ENCODE measurements at places on chromosomes 3 and 15. TPM values are rescaled to one million over a fixed set of nuclear protein-coding genes. Genes with fewer than 3 reads are reported as not detected.

Gene FGF12
- 2.1 TPM for polyA plus RNA-seq

DNA sequence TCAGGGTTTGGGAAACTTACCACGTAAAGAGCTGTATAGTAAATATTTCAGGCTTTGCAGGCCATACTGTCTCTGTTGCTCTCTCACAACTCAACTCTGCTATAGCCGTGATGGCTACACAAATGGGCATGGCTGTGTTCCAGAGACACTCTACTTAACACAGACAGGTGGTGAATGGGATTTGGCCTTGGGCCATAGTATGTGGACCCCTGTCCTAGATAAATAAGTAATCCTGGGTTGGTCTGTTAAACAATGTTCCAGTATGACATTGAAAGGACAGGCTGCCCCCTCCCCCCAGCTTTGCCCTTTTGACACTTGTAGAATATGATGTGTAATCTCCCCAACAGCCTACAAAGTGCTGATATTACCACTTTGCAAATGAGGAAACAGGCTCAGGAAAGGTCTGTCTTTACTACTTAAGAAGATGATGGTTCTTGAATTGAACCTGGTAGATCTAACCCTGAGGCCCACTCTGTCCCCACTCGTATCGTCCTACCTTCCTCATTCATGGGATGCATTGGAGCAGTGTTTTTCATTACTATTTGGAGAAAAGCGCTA is 38.4 kb downstream of the SLCO3A1 start:
- no peaks in the 10 kb centered on the region for H3K27me3 ChIP-seq
- H3K4me3 ChIP-seq = no peak overlapping the region
- DNase-seq = no peak

GRCh38 chr15:33330931-33331330 is 20.2 kb downstream of the RYR3 start:
- H3K4me1 ChIP-seq = no peaks in the 10 kb centered on the region
- H3K36me3 ChIP-seq = no peaks in the 10 kb centered on the region
- H3K27ac ChIP-seq = no peak overlapping the region
- DNase-seq = no peak

GRCh38 chr15:56244038-56244810 is 545 bp upstream of the RFX7 start:
- H3K27me3 ChIP-seq = no peaks in the 10 kb centered on the region
- H3K36me3 ChIP-seq = no peaks in the 10 kb centered on the region
- H3K4me1 ChIP-seq = peaks cover 17% of the 10 kb centered on the region
- DNase-seq = peak; percentile 66

Gene CFAP100
- 0.45 TPM for polyA plus RNA-seq

GRCh38 chr3:73759297-73759711 is 134.6 kb upstream of the PDZRN3 start:
- H3K27me3 ChIP-seq = no peaks in the 10 kb centered on the region
- H3K4me1 ChIP-seq = peaks cover 26% of the 10 kb centered on the region
- peak overlapping the region; percentile 86 for H3K27ac ChIP-seq
- peak; percentile 89 for DNase-seq

Gene RASGRP1
- polyA plus RNA-seq = 2.9 TPM

GRCh38 chr15:100107151-100107550 is 234.6 kb downstream of the ADAMTS17 start:
- H3K27me3 ChIP-seq = no peaks in the 10 kb centered on the region
- DNase-seq = no peak
- peaks cover 5% of the 10 kb centered on the region for H3K4me1 ChIP-seq
- H3K4me3 ChIP-seq = no peak overlapping the region

GRCh38 chr3:82129221-82129801 is 367.9 kb upstream of the GBE1 start:
- H3K36me3 ChIP-seq = no peaks in the 10 kb centered on the region
- no peak overlapping the region for H3K4me3 ChIP-seq
- H3K27me3 ChIP-seq = no peaks in the 10 kb centered on the region
- no peak for DNase-seq

GRCh38 chr15:77819851-77820728 is 187.4 kb upstream of the LINGO1 start:
- H3K36me3 ChIP-seq = no peaks in the 10 kb centered on the region
- peak; percentile 78 for DNase-seq
- peaks cover 18% of the 10 kb centered on the region for H3K4me1 ChIP-seq

DNA sequence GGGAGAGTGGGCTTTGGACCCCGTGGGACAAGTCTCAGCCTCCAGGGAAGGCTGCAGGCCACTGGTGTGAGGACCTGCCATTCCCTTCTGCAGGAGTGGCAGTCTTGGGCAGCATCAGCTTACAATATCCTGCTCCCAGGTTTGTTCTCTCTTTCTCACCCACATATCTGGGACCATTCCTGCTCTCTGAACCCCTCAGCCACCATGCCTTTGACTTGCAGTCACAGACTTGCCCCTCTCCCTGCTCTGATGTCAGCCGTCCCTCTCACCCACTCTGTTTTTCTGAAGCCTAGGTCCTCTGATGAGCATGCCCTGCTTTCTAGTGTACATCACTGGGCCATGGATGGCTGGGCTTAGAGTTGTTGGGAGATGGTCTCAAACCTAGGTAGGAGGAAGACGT is 282.1 kb downstream of the EPHB1 start:
- DNase-seq = no peak
- H3K4me1 ChIP-seq = no peaks in the 10 kb centered on the region
- no peak overlapping the region for H3K4me3 ChIP-seq
- no peak overlapping the region for H3K27ac ChIP-seq

- H3K4me3 ChIP-seq = no peak overlapping the region
- H3K36me3 ChIP-seq = no peaks in the 10 kb centered on the region
- H3K27ac ChIP-seq = no peak overlapping the region
- no peaks in the 10 kb centered on the region for H3K4me1 ChIP-seq
- H3K27me3 ChIP-seq = peaks cover 3% of the 10 kb centered on the region
Observed at GRCh38 chr3:139732729-139733128, 55.0 kb upstream of the NMNAT3 start.

DNA sequence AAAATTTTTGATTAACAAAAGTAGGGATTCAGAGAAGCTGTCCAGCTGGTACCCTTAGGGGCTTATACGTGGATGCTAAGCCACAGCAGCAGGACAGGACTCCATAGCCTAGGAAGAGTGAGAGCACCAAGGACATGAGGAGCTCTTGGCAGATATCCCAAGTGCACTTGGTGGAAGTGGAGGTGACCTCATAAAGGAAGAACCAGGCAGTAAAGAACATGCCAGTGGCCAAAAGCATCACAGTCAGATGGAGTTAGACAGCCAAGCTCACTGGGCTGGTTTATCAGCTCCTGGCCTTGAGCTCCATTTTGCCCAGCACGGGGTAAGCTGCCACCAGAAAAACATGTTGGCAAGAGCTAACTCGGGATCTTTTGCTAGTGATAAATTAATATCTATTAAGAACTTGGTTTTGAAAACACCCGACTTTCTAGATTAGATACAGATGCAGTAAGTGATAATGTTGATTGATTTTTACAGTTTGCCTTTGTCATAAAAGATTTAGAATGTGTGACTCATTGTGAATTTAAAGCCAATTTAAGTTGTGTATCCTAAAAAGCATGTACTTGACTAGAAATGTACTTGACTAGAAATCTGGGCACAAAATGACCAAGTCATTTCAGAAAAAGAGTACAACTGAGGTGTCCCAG is 108.0 kb downstream of the CMSS1 start:
- no peak overlapping the region for H3K27ac ChIP-seq

GRCh38 chr3:73225991-73226390 is 164.5 kb downstream of the EBLN2 start:
- H3K4me1 ChIP-seq = no peaks in the 10 kb centered on the region
- H3K27me3 ChIP-seq = peaks cover 2% of the 10 kb centered on the region
- DNase-seq = no peak
- H3K27ac ChIP-seq = no peak overlapping the region
- no peak overlapping the region for H3K4me3 ChIP-seq

- H3K4me1 ChIP-seq = no peaks in the 10 kb centered on the region
- no peaks in the 10 kb centered on the region for H3K27me3 ChIP-seq
- no peaks in the 10 kb centered on the region for H3K36me3 ChIP-seq
- no peak for DNase-seq
Observed at GRCh38 chr3:111610189-111610588, 15.0 kb upstream of the ZBED2 start.

DNA sequence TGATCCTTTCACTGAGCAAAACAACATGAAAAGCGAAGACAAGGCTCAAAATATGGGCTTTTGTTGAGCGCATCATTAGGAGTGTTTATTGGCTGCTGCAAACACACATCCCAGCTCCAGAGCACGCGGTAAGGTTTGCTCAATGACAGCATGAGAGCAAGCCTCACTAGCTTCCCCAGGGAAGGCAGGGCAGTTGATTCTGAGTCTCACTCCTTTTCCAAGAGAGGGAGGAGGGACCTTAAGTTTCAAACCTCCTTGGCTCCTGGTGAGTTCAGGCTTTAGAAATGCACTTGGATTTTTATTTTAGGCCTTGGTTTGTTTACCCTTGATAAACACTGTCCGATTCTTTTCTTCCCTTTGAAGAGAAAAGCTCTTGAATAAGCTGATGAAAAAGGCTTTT is 69.1 kb upstream of the CACNA2D3 start:
- no peak for DNase-seq
- H3K27me3 ChIP-seq = peaks cover 6% of the 10 kb centered on the region
- H3K4me3 ChIP-seq = no peak overlapping the region
- no peak overlapping the region for H3K27ac ChIP-seq

DNA sequence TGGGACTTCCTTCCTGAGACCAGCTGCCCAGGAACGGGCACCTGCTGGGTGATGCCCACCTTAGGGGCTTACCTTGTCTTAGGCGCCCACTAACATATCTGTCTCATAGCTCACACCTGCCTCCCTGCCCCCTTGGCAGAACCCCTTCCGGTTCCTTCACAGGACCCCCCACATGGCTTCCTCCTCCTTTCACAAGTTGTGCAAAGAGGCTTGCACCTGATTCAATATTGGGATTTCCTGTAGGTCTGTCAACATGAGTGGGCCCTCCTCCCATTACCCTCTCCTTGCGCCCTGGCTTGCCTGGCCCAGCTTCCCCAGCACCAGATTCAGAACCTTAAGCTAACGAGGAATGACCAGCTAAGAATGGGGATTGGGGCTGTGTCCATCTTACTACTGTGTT is 633 bp downstream of the THPO start:
- H3K27ac ChIP-seq = no peak overlapping the region
- no peaks in the 10 kb centered on the region for H3K36me3 ChIP-seq
- no peak overlapping the region for H3K4me3 ChIP-seq
- H3K4me1 ChIP-seq = peaks cover 21% of the 10 kb centered on the region
- H3K27me3 ChIP-seq = peaks cover 51% of the 10 kb centered on the region
- no peak for DNase-seq

Gene ITGB5
- 60.9 TPM for polyA plus RNA-seq

DNA sequence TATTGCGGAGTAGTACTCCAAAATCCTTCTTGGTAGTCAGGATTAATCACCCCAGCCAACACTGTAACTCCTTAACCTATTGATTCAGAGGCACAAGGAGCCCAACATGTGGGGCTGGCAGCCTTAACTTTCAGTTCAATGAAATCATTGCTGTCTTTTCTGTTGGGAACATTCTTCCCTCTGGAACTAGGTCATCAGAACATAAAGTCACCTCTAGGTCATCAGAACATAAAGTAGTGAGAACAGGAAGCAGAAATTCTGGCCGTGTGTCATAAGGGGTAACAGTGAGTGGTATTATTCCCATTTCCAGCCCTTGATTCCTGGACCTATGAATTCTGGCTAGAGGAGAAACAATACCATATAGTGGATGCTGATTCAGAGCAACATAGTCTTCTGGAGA is 71.5 kb upstream of the TNIK start:
- H3K27ac ChIP-seq = no peak overlapping the region
- H3K4me1 ChIP-seq = no peaks in the 10 kb centered on the region
- DNase-seq = no peak
- H3K27me3 ChIP-seq = no peaks in the 10 kb centered on the region
- no peak overlapping the region for H3K4me3 ChIP-seq

Gene TMC3
- polyA plus RNA-seq = 6.2 TPM

- no peaks in the 10 kb centered on the region for H3K27me3 ChIP-seq
- no peaks in the 10 kb centered on the region for H3K36me3 ChIP-seq
- no peak overlapping the region for H3K4me3 ChIP-seq
- H3K27ac ChIP-seq = no peak overlapping the region
Observed at GRCh38 chr3:182092662-182093262, 381.0 kb downstream of the SOX2 start.

GRCh38 chr3:47491777-47492176 is 16.0 kb upstream of the SCAP start:
- H3K4me3 ChIP-seq = no peak overlapping the region
- DNase-seq = no peak
- no peaks in the 10 kb centered on the region for H3K27me3 ChIP-seq
- H3K4me1 ChIP-seq = no peaks in the 10 kb centered on the region

DNA sequence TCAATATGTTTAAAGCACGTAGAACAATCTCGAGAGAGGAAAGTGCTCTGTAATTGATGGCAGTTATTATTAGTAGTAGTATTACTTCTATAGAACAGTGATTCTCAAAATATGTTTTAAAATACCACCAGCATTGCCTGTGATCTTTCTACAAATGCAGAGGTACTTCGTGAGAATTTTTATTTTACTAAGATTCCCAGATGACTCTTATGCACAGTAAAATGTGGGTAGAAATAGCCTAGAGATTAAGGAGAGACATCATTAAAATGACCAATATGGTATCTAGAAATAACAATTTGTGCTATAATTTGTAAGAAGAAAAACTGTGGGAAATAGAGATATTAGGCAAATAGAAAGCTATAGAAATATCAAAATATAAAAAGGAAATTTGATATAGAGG is 157.9 kb downstream of the SUCNR1 start:
- no peak overlapping the region for H3K27ac ChIP-seq
- no peaks in the 10 kb centered on the region for H3K27me3 ChIP-seq
- DNase-seq = no peak

DNA sequence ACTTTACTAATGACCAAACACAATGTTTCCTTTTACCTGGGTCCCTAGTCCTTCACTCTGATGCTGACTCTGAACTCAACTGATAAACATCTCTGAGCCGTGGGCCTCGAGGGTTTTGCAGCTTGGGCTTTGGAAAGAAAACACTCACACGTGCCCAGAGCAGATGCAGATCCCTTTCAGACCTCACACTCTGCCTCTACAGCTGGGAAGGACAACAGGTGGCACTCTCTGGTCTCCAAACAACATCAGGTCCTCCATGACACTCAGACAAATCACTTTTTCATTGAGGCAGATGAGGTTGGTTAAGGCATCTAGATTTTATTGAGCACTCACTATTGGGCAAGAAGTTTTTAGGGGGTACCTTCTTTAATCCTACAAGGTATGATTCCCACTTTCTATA is 64.7 kb upstream of the NTRK3 start:
- H3K27me3 ChIP-seq = no peaks in the 10 kb centered on the region
- no peaks in the 10 kb centered on the region for H3K4me1 ChIP-seq
- H3K4me3 ChIP-seq = no peak overlapping the region
- H3K27ac ChIP-seq = no peak overlapping the region
- H3K36me3 ChIP-seq = no peaks in the 10 kb centered on the region

Gene CX3CR1
- polyA plus RNA-seq = 2.8 TPM

Gene CEMIP
- polyA plus RNA-seq = 2.5 TPM

Gene ADGRG7
- polyA plus RNA-seq = 56.1 TPM

GRCh38 chr15:40957581-40958051 is 4.3 kb downstream of the CHAC1 start:
- DNase-seq = no peak
- H3K27ac ChIP-seq = no peak overlapping the region
- no peaks in the 10 kb centered on the region for H3K36me3 ChIP-seq
- peaks cover 4% of the 10 kb centered on the region for H3K4me1 ChIP-seq
- H3K27me3 ChIP-seq = no peaks in the 10 kb centered on the region
